Dorsolateral prefrontal cortex (tissue), 122 donors: ENCODE measurements at places on chromosomes 12 and 14. TPM values are rescaled to one million over a fixed set of nuclear protein-coding genes. Genes with fewer than 3 reads are reported as not detected.

The RIMBP2 gene
- total RNA-seq, result 62.0 TPM

The KCNK10 gene
- 16.7 TPM for total RNA-seq

The HAL gene
- 1.1 TPM for total RNA-seq

The RNU4-1 gene
- total RNA-seq, result 3,173 TPM

The ARHGDIB gene
- total RNA-seq, result 21.0 TPM

The ACADS gene
- total RNA-seq, result 16.4 TPM

The GYS2 gene
- not detected for total RNA-seq

The SMCO2 gene
- total RNA-seq, result 4.3 TPM

The LTBP2 gene
- 7.0 TPM for total RNA-seq

The PLBD1 gene
- 1.3 TPM for total RNA-seq

The TRPV4 gene
- total RNA-seq, result 0.56 TPM

The PPFIA2 gene
- total RNA-seq, result 193 TPM

The HVCN1 gene
- 13.8 TPM for total RNA-seq

The MYF6 gene
- not detected for total RNA-seq

The PZP gene
- 0.31 TPM for total RNA-seq

The HOXC5 gene
- not detected for total RNA-seq

The KRT82 gene
- not detected for total RNA-seq

The TC2N gene
- total RNA-seq, result 5.1 TPM

The RPL10L gene
- not detected for total RNA-seq

The SLC39A2 gene
- not detected for total RNA-seq

The POTEM gene
- total RNA-seq, result not detected

The PRH2 gene
- not detected for total RNA-seq

The CLEC1B gene
- not detected for total RNA-seq

The HOTAIR gene
- not detected for total RNA-seq

The HEATR5A gene
- 36.6 TPM for total RNA-seq

The CPNE6 gene
- total RNA-seq, result 64.0 TPM

The SELPLG gene
- total RNA-seq, result 4.5 TPM

The MYF5 gene
- total RNA-seq, result not detected

The SLC39A5 gene
- total RNA-seq, result not detected

The WSB2 gene
- 203 TPM for total RNA-seq

The SERPINA10 gene
- not detected for total RNA-seq

The TCL1B gene
- not detected for total RNA-seq

The C12orf60 gene
- 3.9 TPM for total RNA-seq

The ST8SIA1 gene
- total RNA-seq, result 55.5 TPM

The HOXC6 gene
- not detected for total RNA-seq

The RNASE1 gene
- total RNA-seq, result 155 TPM

The SLCO1C1 gene
- 38.3 TPM for total RNA-seq
